T-helper 1 cell (primary cell): ENCODE measurements at places on chromosomes 1 and 21.

DNA sequence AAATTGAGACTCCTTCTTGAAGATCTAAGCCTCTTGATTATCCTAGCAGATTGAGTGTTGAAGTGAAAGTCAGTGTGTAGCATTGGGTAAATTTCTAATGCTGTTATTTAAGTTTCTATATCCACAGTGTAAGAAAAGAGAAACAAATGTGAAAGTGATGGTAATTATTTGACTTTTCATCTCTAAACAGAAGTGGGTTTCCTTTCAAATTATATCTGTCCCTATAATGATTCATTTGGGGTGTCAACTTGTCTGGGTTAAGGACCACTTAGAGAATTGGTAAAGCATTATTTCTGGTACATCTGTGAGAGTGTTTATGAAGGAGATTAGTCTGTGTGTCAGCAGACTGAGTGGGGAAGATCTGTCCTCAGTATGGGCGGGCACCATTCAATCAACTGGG, 133.0 kb upstream of the HMCN1 start:
- no peak for DNase-seq

- DNase-seq = no peak
These were observed 1.3 kb downstream of the TRIM33 start for GRCh38 chr1:114509596-114510273.

GRCh38 chr1:229940684-229941083, 126.4 kb upstream of the GALNT2 start:
- DNase-seq = no peak

DNA sequence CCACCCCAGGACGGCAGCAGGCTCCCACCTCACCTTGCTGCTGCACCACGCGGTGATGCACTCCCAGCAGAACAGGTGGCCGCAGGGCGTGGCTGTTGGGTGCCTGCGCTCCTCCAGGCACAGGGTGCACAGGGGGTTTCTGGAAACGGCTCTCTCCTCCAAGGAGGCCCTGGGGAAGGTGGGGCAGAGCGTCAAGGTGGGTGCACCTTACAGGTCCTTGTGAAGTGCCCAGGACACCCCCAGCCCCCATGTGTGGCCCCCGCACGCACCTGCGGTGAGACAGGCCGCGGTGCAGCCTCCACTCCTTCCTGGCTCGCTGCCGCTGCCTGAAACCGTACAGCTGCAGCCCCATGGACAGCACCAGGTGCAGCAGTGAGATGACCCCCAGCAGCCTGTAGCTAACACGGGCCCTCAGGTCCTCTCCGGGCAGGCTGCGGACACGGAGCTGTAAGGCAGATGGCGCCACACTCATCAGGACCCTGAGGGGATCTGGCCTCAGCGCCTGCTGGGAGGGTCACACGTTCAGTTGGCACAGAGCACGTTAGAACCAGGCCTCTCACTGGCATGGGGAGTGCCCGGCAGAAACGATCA, 5.8 kb downstream of the PEX10 start:
- DNase-seq = no peak

DNA sequence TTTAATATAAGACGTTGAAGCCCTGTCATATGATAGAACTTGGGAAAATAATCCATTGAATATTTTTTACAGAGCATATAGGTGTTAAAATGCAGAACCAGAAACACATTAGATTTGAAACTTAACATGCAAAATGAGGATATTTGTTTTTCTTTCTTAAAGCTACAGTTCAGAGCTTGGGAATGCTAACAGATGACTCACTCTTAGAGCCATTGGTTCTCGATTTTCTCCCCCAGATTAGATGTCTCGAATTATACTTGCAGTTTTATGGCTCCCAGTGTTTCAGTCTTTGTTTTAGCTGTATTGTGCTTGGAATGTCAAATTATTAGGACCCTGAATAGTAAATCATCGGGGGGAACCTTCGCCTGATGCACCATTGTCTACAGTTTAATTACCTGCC, 575.7 kb upstream of the ZP4 start:
- no peak for DNase-seq

DNA sequence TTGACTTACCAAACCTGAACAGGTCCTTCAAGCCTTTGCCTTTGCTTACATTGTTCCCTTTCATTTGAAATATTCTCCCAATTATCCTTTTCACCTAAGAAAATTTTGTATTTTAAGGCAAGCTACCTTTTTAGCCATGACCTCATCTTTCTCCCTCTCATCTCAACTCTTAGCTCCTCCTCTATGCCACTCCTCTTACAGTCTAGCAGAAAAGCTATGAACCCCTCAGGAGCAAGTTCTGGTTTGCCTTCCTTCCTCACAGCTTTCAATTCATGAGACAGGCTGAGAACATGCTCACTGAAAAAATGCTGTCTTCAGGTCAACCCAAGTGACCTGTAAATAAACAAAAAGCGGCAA, 8.3 kb upstream of the MUTYH start:
- no peak for DNase-seq

- DNase-seq = no peak
These were observed 114.4 kb upstream of the TNR start for GRCh38 chr1:175857756-175858155.

- no peak for DNase-seq
These were observed 6.1 kb upstream of the SAMD11 start for GRCh38 chr1:917466-918091.

DNA sequence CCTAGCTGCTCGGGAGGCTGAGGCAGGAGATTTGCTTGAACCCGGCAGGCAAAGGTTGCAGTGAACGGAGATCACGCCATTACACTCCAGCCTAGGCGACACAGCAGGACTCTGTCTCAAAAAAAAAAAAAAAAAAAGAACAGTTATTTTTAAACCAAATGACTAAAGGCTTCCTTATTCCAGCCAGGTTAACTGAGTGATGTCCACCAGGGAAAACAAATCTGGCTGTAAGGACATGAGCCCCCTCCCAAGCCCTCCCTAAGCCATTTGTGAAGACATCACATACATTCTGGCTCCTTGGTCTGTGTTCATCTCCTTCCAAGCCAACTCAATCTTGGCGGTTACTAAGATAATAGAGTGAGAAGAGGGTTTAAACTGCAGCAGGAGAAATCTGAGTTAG, 8.2 kb downstream of the TMCC2 start:
- DNase-seq = no peak

- DNase-seq = no peak
These were observed 98.9 kb upstream of the IRF2BP2 start for GRCh38 chr1:234708700-234709395.

- no peak for DNase-seq
These were observed 31.1 kb upstream of the SRP9 start for GRCh38 chr1:225746361-225747179.

DNA sequence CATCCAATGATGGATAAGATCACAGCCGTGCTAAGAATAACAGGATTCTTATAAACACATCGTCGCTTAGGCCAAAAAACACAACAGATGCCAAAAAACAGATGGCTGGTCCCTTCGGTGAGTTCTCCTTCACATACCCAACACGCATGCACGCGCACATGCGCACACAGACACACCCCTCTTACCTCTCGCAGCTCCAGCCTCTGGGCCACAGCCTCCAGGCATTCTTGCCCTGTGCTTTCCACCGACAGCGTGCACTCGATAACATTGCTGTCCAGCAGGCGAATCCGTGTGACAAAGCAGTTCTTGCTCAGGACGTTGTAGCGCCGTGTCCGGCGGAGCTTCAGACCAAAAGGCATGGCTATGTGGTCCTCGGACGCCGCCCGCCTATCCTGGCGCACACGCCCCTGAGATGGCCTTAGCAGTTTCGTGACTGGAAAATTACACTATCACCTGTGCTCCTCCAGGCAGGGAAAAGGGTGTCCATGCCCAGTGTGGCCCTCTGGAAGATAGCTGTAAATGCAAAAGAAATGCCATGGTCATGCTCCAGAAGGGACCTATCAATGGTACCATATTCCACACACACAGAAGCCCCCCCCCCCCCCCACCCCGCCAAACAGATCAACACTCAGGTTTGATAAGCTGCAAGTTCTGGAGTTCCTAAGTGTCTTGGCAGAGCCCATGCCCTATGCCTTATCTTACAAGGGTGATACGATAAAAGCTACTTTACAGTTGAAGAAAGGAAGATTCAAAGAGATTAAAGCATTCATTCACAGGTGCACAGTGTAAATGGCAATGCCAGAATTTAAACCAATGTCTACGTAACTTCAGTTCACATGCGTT, 86.7 kb downstream of the PTPN14 start:
- no peak for DNase-seq

- DNase-seq = no peak
These were observed 2.3 kb downstream of the SLC37A1 start for GRCh38 chr21:42515708-42516502.

DNA sequence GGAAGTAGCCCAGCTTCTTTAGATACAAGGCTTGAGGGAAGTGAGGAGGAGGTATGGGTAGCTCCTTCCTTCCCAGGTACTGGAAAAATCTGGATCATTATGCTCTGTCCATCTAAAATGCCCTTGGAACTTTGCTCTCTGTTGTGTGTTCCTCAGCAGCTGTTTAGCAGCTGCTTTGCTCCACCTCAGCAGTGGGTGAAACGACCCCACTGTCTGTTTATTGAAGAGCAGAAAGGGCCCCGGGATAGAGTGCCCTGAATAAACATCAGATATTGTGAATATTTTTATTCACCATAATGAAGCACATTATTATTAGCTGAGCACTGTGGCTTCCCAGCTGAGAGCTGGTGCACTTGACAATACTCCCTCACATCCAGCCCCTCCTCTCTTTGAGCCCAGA, 237.9 kb downstream of the PBX1 start:
- no peak for DNase-seq
